ENCODE measurements at places on chromosomes 7 and 10.

DNA sequence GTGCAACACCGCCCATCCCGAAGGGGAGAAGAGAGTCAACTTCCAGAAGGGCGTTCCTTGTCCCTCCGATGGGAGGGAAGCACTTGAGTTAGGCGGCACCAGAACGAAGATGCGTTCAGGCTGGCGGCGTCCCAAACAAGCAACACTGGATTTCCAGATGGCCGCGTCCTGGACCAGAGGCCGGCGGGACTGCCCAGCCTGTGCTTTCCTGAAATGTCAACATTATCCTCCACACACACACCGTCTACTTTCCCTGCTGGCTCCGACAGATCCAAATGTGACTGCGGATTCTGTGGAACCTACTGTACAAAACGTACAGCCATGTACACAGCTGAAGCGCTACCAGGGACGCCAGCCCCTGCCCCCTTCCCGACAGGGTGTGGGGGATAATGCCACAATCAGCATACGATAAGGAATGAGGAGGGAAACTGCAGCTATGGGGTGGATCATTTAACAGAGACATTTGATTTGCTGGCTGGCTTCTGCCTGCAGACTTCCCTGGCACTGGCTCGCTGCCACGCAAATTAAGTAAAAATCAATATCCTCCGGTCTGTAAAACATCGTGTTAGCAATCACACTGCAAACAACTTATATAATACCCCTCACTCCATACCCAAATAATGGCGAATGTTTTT is 82.1 kb downstream of the ZRANB1 start:
- no peak for DNase-seq

GRCh38 chr10:24935504-24936292 is 16.7 kb downstream of the PRTFDC1 start:
- DNase-seq: no peak

- DNase-seq: no peak
Measured at GRCh38 chr10:131102676-131103075, 208.8 kb downstream of the TCERG1L start.

DNA sequence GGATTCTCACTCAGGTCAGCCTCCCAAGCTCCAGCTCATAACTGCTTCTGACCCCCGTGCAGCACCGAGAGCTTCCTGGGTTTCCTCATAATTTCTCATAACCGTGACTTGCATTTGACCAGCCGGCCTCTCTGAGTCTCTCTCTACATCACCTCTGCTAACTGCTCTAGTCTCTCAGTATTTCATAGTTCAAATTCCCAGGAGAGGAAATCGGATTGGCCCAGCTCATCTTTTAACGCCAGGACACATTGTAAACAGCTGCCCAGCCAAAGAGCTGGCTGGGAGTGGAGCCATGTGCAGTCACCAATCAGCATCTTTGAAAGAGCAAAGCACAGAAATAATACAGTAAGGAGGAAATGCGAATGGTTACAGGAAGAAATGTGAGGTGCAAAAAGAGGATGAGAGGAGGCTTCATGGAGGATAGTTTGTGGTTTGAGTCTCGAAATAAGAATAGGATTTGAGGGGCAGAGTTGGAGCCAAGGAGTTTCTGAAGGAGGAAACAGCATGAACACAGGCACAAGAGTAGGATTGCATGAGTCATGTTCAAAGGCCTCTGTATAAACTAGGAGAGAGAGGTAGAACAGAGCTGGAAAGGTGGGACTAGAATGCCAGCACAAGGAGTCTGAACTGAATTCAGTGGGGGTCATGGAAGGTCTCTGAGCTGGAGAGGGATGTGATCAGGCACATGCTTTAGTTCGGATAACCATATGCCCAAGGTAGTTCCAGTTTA is 15.2 kb upstream of the LBX1 start:
- peak; percentile 59 for DNase-seq

- DNase-seq: no peak
Measured at GRCh38 chr10:131855461-131856401, 45.1 kb upstream of the PPP2R2D start.

- no peak for DNase-seq
Measured at GRCh38 chr7:151094675-151095074, 8.4 kb downstream of the AGAP3 start.

GRCh38 chr7:24970676-24971075 is 9.3 kb downstream of the OSBPL3 start:
- DNase-seq: no peak

GRCh38 chr10:113533801-113534200 is 19.1 kb upstream of the HABP2 start:
- peak; percentile 32 for DNase-seq

DNA sequence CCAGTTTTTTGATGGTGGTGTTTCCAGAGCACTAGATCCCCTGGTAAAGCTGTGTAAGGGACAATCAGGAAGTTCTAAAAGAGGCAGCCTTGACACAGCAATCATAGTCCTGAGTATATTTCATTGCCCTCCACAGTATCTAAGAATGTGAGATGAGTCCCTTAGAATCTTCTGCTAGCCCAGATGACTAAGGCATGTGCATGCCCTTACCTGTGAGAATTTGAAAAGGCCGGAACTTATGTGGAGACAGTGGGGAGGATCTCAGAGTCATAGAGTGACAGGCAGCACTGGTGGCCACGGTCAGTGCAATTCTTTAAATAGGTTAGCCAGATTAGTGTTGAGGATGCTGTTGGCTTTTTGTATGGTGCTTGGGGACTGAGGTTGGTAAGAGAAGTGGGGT is 361.4 kb upstream of the VSTM2A start:
- DNase-seq: no peak

- no peak for DNase-seq
Measured at GRCh38 chr7:81883801-81884393, 114.0 kb upstream of the HGF start.

GRCh38 chr7:137967143-137968018 is 34.5 kb downstream of the CREB3L2 start:
- DNase-seq: no peak

- DNase-seq: no peak
Measured at GRCh38 chr7:21547501-21547900, 4.7 kb downstream of the DNAH11 start.

- no peak for DNase-seq
Measured at GRCh38 chr10:91761721-91762120, 36.5 kb upstream of the TNKS2 start.

DNA sequence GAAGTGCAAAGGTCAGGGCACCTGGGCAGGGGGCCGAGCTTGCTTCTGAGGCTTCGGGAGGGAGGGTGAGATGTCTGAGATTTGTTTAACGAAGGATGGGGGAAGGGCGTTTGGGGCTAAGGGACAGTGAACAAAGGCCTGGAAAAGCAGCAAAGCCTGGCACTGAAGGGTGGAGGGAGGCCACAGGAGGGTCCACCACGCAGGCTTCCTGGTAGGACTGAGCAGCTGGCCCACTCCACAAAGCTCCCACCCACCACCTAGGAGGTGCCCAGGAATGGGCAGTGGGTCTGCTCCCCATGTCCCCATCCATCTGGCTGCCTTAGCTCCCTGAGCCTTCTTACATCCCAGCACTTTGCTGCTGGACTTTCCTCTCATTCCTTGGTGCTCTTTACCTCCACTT is 39.4 kb upstream of the CXCL12 start:
- DNase-seq: no peak

DNA sequence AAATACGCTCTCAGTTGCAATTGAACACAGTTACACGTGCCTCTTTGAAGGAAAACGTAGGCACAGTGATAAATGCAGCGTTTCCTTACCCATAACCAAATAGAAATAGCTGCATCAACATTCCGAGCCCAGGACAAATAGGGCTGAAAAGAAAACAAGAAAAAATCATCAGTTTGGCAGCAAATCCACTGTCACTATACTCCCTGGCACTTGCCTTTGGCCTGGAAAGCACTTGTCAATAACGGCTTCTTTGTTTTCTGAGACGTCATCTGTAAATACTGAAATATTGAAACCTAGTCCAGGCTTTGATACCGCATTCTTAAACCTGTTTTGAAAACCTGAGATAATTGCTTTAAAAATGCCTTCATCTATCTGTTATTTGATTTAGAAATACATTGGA is 167.2 kb upstream of the AKR1E2 start:
- no peak for DNase-seq

DNA sequence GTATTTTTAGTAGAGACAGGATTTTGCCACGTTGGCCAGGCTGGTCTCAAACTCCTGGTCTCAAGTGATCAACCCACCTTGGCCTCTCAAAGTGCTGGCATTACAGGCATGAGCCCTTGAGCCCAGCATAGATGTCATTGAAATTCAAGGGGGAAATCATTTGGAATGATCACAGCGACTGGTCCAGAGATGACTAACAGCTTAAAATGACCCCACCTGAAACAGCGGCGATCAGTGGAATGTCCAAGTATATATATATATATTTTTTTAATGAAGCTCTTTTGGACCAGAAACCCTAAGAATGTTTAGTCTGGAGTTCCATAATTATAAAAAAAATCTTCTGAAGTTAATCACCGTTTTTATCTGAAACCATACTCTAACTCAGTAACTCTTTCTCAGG is 12.5 kb upstream of the AKR1E2 start:
- DNase-seq: no peak

DNA sequence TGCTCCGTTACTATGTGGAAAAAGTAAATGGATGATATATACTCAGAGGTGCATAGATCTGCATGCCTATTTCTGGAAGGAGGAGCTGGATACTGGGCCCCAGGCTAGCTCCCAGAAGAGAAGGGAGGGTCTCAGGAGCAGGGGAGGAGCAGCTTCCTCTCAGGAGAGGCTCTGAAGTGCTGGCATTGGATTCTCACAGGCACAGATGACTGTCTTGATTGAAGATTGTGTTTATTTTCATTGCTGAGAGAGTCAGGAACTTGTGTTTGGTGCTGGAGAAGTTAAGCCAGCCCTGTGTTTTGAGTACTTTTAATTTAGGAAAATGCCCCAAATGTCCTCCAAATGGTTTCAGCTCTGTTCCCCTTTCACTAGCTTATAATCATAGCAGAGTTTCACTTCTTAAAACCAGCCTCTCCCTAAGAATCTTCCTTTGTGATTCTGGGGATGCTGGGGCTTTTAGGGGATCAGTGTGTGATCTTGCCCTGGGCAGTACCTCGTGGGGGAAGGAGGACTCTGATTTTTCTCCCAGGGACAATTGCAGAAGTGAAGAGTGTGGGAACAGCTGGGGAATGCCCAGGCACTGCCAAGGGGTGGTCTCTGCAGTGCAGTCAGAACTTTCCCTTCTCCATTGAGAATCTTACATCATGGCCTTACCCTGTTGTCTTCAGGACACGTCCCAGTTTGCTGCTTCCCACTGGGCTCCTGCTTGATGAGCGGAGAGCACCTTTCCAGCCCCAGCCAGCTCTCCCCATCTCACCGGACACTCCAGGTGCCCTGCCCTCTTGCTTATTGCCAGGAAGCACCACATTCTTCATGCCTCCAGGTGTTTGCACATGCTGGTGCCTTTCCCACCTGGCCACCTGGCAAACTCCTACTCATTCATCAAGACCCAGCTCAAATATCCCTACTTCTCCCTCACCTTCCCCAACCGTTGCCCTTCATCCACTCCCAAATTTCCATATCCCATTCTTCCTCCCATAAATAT is 102.8 kb downstream of the ARHGAP22 start:
- no peak for DNase-seq

DNA sequence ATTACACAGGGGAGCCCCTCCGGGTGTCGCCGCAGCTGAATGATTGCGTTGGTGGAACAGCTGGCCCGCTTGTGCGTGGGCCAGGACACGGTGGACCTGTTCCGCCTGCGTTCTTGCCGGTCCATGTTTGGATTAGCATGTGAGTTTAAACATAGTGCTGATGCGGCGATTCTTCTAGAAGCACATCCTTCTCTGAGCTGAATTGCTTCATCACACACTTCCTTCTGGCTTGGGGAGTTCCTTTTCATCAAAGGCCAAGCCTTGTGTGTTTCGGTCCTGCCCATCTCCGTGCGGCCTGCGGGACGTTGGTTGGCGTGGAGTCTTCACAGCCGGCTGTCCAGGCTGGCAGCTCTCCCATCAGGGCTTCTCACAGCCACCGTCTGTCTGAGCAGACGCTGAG is 45.5 kb upstream of the SLC29A4 start:
- peak; percentile 23 for DNase-seq

DNA sequence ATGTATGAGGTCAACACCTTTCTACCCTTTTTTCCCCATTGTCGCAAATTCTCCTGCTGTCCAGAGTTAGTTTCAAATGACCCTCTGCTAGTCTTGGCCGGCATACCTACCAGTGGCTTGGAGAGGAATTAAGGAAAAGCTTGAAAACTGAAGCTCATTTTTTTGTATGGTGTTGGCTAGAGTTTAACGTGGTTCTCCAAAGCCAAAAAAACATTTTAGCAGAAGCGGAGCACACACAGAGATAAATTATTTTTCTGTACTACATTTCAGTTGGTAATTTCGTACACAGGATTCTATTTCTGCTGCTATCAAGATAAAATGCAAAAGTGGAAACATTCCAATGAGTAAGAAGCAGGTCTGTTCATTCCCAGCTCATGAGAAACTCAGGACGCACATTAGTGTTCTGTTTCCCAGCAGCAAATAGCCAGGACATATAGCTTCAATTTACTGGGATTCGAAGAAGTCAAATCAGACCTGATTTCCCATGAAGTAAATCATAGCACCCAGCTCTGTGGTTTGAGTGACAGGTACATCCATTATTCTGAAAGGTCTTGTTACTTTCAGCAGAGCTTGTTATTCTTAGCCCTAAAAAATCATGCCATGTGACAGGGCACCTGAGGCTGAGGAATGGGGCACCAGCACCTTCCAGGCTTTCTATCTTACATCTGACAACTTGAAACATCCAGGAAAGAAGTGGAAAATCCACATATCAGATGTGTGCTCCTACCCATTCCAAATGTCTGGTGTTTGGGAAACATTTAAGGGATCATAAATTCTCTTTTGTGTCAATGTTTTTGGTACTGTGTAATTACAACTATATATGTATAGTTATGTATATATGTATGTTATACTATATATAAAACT is 215.9 kb upstream of the C7orf33 start:
- DNase-seq: no peak

DNA sequence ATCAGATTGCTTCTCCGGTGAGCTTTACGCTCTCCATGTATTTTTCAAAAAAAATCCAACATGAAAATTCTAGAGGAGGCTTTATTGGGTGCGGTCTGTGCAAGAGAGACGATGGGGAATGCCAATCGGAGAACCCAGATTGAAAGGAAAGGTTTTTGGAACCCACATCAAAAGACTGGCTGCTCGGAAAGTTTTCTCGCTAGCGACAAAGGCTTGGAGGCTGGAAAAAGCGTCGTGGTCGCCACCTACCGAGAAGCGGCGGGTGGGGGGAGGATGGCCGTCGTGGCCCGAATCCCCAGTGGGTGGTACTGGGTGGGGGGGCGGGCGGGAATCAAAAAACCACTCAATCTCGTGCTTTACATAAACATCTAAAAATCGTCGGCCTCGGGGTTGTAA is 1.1 kb upstream of the GTF2I start:
- DNase-seq: peak; percentile 46

DNA sequence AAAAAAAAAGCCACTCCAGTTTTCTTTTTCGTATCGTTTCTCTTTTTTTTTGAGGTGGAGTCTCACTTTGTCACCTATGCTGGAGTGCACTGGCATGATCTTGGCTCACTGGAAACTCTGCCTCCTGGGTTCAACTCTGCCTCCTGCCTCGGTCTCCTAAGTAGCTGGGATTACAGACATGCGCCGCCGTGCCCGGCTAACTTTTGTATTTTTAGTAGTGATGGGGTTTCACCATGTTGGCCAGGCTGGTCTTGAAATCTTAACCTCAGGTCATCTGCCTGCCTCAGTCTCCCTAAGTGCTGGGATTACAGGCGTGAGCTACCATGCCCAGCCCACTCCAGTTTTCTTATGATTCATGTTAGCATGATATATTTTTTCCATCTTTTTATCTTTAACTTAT is 92.7 kb downstream of the ANKRD61 start:
- no peak for DNase-seq

All from skin of body (tissue), 3 donors.